ENCODE measurements at places on chromosomes 2 and 18. TPM values are rescaled to one million over a fixed set of nuclear protein-coding genes. Genes with fewer than 3 reads are reported as not detected.

EML6 gene
- total RNA-seq = 0.38 TPM

ABCB11 gene
- total RNA-seq = not detected

SCLY gene
- total RNA-seq = 46.4 TPM

TUBA3D gene
- not detected for total RNA-seq

FAM110C gene
- total RNA-seq = not detected

STAT4 gene
- 54.6 TPM for total RNA-seq

YPEL5 gene
- 28.4 TPM for total RNA-seq

SLC4A5 gene
- total RNA-seq = 2.3 TPM

PLEKHB2 gene
- total RNA-seq = 43.4 TPM

GKN1 gene
- total RNA-seq = not detected

LIMS4 gene
- 1.6 TPM for total RNA-seq

LRRC30 gene
- not detected for total RNA-seq

DNA sequence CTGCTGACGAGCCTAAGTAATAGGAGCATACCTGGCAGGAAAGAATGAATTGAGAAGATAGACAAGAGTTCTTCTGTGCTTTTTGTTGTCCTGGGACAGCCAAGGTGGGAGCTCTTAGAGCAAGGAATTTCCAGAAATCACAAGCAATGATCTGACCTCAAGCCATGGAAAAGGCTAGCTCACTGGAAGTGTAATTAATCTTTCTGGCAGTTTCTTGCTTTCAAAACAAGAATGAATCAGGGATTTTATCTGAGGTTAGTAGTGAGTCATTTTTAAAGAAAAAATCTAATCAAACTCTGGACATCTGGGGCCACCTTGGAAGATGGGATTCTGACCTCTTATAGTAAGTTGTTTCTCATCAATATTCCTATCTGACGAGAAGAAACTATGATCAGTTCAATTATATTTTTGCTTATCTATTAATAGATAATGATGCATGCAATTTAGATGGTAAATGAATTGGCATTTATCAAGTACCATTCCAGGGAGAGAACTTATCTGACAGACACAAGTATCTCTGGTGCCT, 98.0 kb downstream of the ADCYAP1 start:
- no peaks in the 10 kb centered on the region for H3K27me3 ChIP-seq
- H3K36me3 ChIP-seq = no peaks in the 10 kb centered on the region

DNA sequence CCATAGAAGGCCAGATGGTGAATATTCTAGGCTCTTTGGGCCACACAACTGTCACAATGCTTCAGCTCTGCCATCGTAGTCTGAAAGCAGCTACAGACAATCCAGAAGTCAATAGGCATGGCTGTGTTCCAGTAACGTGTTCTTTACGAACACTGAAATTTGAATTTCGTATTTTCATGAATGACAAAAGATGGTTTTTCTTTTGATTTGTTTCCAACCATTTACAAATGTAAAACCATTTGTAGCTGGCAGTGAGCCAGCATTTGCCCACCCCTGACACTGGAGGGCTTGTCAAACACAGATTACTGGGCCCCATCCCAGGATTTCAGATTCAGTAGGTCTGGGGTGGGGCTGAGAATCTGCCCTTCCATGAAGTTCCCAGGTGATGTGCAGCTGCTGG, 83.0 kb upstream of the ATG16L1 start:
- H3K27ac ChIP-seq = no peak overlapping the region
- H3K4me3 ChIP-seq = no peak overlapping the region
- peaks cover 31% of the 10 kb centered on the region for H3K36me3 ChIP-seq
- no peaks in the 10 kb centered on the region for H3K4me1 ChIP-seq

- H3K4me3 ChIP-seq = no peak overlapping the region
- no peak overlapping the region for H3K27ac ChIP-seq
- no peaks in the 10 kb centered on the region for H3K36me3 ChIP-seq
Measured at GRCh38 chr2:213490087-213490486, 205.8 kb downstream of the SPAG16 start.

GRCh38 chr2:226477221-226478108, 322.2 kb downstream of the IRS1 start:
- no peak for DNase-seq
- H3K4me1 ChIP-seq = no peaks in the 10 kb centered on the region
- H3K4me3 ChIP-seq = no peak overlapping the region

- H3K27ac ChIP-seq = no peak overlapping the region
- no peaks in the 10 kb centered on the region for H3K27me3 ChIP-seq
- no peak for DNase-seq
- no peaks in the 10 kb centered on the region for H3K4me1 ChIP-seq
- H3K36me3 ChIP-seq = no peaks in the 10 kb centered on the region
Measured at GRCh38 chr18:78788161-78788560, 191.5 kb upstream of the SALL3 start.

DNA sequence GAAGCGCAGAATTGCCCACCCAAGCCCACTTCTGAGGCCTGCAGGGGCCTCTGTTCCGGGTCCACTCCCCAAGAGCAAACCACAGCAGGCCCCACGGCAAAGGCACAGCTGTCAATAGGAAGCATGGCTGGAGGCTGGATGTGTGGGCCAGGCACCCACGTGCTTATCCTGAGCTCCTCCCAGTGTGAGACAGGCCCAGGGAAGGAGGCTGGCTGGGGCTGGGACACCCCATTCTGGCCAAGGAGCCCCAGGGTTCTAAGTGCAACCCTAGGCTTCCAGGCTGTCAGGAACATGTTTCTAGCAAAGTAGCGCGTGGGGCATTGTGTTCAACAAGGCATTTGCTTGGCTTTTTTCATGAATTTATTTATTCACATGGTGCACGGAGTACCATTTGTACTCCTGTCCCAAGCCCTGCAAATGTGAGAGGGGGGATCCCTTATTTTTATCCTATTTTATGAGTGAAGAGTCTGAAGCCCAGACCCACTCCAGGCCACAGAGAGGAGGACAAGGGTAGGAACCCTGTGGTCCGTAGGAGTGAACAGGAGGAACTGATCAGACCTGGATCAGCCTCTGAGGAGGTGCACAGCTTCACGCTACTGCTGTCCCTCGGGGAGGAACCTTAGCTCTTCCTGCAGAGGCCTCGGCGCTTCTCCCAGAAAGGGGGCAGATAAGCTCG, 6.1 kb upstream of the RAB17 start:
- H3K27me3 ChIP-seq = no peaks in the 10 kb centered on the region
- H3K4me1 ChIP-seq = peaks cover 5% of the 10 kb centered on the region
- no peak overlapping the region for H3K27ac ChIP-seq
- no peaks in the 10 kb centered on the region for H3K36me3 ChIP-seq
- H3K4me3 ChIP-seq = no peak overlapping the region

DNA sequence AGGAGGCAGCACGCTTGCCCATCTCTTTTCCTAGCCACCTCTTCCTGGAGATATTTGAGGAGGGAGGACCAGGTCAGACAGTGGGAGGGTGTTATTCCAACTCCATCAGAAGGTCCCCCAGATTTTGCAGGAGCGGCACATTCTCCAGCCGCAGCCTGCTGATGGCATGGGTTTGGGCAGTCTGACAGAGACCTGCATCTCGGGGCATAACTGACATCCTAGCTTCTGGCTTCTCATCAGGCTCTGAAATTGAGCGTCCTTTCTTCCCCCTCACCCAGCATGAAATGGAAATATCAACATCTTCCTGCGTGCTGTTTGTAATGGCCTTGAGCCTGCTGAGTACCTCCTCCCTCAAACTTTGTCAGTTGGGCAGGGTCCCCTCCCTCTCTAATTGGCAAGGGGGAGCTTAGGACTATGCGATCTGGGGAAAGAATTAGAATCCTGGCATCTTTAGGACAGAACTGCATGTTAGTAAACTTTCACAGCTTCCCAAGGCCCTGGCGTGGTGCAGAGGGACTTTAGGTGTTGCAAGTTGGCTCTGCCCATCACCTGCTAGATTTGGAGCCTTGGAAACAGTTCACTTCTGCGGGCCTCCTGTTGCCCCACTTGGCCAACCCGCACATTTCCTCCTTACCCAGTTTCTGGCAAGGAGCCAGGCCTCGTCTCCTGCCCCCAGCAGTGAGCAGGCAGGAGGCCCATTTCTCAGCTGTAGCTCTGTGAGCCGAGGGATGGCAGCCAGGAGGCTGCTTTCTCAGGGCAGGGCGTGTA, 2.2 kb downstream of the ITM2C start:
- H3K4me1 ChIP-seq = peaks cover 42% of the 10 kb centered on the region
- no peaks in the 10 kb centered on the region for H3K36me3 ChIP-seq
- DNase-seq = peak; percentile 59
- no peak overlapping the region for H3K4me3 ChIP-seq

- DNase-seq = no peak
- H3K4me1 ChIP-seq = no peaks in the 10 kb centered on the region
- no peaks in the 10 kb centered on the region for H3K27me3 ChIP-seq
- H3K36me3 ChIP-seq = no peaks in the 10 kb centered on the region
- no peak overlapping the region for H3K27ac ChIP-seq
Measured at GRCh38 chr2:33392366-33392765, 84.1 kb upstream of the RASGRP3 start.

- H3K27ac ChIP-seq = no peak overlapping the region
- H3K4me1 ChIP-seq = no peaks in the 10 kb centered on the region
- DNase-seq = peak; percentile 70
- H3K36me3 ChIP-seq = no peaks in the 10 kb centered on the region
- no peaks in the 10 kb centered on the region for H3K27me3 ChIP-seq
Measured at GRCh38 chr2:190088917-190089316, 26.4 kb upstream of the MSTN start.

- H3K4me3 ChIP-seq = no peak overlapping the region
- DNase-seq = no peak
- H3K4me1 ChIP-seq = no peaks in the 10 kb centered on the region
- no peak overlapping the region for H3K27ac ChIP-seq
- no peaks in the 10 kb centered on the region for H3K27me3 ChIP-seq
- H3K36me3 ChIP-seq = peaks cover 24% of the 10 kb centered on the region
Measured at GRCh38 chr2:208350610-208351009, 56.0 kb upstream of the PTH2R start.

DNA sequence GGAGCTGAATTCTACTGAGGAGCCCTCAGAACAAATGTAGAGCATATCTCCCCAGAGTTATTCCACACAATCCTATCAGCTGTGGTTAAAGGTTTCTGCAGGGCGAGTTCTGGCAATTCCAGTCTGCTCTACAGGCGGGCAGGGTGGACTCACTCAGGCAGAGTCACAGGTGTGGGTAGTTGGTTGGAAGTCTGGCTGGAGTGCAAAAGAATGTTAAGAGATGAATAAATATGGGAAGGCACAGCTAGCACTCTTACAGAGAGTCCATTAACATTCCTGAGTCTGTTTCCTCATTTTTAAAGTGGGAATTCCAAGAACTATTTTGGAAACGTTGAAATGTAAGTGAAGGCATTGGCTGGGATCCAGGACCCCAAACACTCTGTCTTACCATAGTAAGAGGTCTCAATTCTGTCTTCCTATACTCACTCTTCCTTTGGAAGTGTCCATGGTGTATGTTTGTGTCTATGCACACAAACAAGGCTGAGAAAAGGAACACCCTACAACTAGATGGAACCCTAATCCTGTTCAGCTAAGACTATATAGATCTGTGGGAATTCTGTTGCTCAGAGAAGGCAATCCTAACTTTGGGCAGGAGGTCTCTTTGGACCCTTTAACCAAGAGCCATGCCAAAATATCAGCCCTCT, 63.3 kb upstream of the AQP4 start:
- no peaks in the 10 kb centered on the region for H3K27me3 ChIP-seq
- H3K4me1 ChIP-seq = no peaks in the 10 kb centered on the region
- DNase-seq = no peak

DNA sequence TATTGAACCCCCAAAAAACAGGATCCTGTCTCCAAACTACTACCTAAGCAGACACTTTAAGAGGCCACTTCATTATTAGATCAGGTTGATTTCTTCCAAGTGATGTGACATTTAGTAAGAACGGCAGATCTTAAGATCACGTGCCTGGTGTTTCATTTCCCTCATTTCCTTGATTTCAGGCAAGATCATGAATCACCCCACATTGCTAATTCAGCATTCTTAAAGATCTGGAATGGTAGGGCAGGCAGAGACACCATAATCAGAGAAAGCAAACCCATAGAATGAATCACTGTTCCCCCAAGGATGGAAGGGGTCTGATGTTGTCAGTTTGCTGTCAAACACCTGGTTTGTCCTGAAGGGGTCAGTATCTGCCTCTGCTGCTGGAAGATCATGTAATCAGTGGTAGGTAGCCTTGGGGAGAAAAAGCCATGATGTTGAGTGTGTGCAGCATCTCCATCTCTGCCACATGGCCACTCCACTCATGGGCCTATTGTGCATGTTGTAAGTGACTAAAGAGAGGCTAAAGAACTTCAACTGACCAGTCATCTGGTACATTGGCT, 133.9 kb downstream of the ARHGAP15 start:
- peaks cover 65% of the 10 kb centered on the region for H3K4me1 ChIP-seq
- DNase-seq = peak; percentile 62
- H3K36me3 ChIP-seq = peaks cover 13% of the 10 kb centered on the region
- peak overlapping the region; percentile 97 for H3K27ac ChIP-seq
- H3K4me3 ChIP-seq = no peak overlapping the region
- H3K27me3 ChIP-seq = no peaks in the 10 kb centered on the region

DNA sequence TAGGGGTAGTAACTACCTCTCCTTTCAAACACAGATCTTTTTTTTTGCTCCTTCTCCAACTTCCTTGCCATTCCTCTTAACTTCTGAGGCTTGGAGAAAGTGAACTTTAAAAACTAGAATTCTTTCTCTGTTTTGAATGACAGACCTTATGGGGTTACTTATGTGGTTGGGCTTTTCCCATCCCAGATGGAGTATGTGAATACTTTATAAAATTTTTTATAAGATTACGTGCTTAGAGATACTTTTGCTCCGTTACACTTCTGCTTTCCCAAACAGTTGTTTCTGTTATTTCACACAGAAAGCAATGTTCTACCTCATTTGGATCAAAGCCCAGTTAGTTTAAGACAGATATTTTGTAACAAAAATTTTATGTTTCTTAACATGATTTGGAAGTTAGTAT, 20.2 kb downstream of the GREB1L start:
- no peak overlapping the region for H3K4me3 ChIP-seq
- H3K27ac ChIP-seq = no peak overlapping the region
- no peak for DNase-seq
- no peaks in the 10 kb centered on the region for H3K36me3 ChIP-seq

DNA sequence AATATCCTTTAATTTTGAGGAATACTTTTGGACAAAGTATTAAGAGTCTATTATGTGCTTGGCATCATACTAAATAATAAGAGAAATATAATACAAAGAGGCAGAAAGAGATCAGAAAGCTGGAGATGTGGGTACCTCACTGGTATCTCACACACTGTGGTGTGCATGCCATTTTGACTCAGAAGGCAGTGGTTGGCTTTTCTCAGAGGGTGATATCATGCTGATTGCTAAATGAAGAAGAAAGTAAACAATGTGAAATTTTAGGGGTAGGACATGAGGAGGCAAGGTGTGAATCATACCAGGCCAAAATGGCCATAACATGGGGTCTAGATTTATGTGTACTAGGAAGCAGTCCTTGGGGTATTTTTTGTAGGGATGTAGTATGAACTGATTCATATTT, 16.6 kb upstream of the SPOPL start:
- H3K4me3 ChIP-seq = no peak overlapping the region
- peaks cover 4% of the 10 kb centered on the region for H3K36me3 ChIP-seq
- H3K4me1 ChIP-seq = no peaks in the 10 kb centered on the region

- no peak overlapping the region for H3K4me3 ChIP-seq
- no peaks in the 10 kb centered on the region for H3K27me3 ChIP-seq
- DNase-seq = no peak
- no peaks in the 10 kb centered on the region for H3K4me1 ChIP-seq
Measured at GRCh38 chr18:8537400-8537799, 71.8 kb upstream of the RAB12 start.

GRCh38 chr2:232444409-232445148, 11.4 kb upstream of the ALPI start:
- H3K4me1 ChIP-seq = peaks cover 6% of the 10 kb centered on the region
- no peak overlapping the region for H3K27ac ChIP-seq
- H3K27me3 ChIP-seq = no peaks in the 10 kb centered on the region
- peak; percentile 85 for DNase-seq
- no peaks in the 10 kb centered on the region for H3K36me3 ChIP-seq
